ENCODE measurements at places on chromosomes 13 and 19.

DNA sequence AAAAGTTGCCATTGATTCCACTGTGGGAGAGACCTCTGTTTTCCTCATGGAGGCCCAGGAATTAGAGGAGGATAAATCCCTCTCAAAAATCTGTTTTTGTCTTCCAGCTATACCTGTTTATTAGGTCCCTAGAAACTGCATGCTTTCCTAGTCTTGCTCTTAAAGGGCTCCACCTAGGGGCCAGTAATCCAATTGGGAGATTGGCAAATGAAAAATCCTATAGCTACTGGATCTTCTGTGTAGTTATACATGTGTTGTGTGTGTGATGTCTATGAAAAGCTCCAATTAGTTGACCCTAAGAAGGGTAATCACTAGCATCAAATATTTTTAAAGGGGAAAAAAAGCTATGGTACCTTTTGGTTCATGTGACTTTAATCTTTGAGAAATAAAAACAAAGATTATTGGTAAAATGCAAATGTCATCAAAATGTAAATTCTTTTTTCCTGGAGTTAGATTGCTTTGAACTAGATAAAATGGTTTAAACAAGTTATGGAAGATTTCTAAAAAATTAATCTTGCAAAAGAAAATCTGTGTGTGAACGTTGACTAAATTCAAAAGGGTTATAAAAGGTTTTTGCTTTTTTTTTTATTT, 63.4 kb upstream of the C1QTNF9B start:
- no peak for DNase-seq

DNA sequence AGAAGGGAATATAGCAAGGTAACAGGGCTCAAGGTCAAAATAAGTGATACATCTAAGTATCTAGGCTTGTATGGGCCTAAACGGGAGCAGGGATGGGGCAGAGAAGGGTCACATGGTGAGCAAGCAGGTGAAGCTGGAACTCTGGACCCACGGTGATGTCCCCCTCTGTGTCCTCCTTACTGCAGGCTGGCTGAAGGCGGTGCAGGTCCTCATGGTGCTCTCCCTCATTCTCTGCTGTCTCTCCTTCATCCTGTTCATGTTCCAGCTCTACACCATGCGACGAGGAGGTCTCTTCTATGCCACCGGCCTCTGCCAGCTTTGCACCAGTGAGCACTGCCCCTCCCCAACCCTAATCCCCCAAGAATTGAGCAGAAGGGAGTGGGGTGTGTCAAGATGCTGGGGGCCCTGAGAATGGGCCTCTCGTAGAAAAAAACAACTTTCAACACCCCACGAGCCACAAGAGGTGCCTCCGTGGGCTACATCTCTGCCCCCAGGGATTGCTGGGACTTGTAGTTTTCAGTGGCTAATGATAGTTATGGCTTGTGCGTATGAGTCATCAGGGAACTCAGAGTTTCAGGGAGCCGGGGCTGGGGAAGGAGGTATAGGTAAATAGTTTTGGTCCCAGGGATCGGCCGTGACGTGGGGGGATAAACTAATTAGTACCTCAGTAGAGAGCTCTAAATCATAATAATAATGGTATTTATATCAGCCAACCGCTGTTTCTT, 4.0 kb downstream of the EMP3 start:
- no peak for DNase-seq

DNA sequence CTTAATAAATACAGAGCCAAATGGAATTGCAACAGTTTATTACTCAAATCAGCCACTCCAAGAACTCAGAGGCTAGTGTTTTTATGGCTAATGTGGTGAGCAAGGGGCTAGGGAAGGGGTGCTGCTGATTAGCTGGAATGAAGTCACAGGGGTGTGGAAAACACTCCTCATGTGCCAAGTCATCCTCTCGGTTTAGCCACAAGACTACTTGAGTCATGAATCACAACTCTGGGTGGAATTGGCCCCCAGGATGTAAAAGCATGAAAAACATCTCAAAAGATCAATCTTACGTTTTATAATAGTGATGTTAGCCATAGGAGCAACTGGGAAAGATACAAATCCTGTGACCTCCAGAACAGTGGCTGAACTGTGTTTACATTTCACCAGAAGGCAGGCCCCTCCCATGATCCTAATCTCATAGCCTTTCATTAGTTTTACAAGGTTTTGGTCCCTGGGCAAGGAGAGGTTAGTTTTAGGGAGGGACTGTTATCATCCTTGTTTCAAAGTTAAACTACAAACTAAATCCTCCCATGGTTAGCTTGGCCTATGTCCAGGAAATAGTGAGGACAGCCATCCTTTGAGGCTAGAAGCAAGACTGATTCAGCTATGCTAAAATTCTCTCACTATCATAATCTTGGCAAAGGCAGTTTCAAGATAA, 2020.1 kb upstream of the PCDH20 start:
- DNase-seq = no peak

- DNase-seq = no peak
Measured at GRCh38 chr13:88376760-88377388, 705.7 kb downstream of the SLITRK5 start.

DNA sequence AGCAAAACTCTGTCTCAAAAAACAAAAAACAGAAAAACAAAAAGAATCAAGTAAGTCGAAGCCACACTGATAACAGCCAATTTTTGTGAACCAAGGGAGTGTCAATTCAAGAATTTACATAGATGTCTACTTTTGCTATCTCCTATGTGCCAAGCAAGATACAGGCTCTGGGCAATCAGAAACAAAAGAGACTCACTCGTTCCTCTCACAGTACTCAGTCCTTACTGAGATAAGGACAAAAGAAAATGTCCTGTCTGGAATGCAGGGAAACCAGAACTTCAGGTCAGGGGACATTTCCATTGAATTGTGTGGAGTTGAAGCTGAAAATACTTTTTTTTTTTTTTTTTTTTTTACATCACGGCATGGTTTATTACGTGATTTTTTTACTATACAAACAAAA, 53.0 kb downstream of the NLRP12 start:
- DNase-seq = no peak

- DNase-seq = no peak
Measured at GRCh38 chr19:30584090-30584489, 211.9 kb downstream of the ZNF536 start.

GRCh38 chr13:40600149-40600751, 66.2 kb downstream of the FOXO1 start:
- no peak for DNase-seq

DNA sequence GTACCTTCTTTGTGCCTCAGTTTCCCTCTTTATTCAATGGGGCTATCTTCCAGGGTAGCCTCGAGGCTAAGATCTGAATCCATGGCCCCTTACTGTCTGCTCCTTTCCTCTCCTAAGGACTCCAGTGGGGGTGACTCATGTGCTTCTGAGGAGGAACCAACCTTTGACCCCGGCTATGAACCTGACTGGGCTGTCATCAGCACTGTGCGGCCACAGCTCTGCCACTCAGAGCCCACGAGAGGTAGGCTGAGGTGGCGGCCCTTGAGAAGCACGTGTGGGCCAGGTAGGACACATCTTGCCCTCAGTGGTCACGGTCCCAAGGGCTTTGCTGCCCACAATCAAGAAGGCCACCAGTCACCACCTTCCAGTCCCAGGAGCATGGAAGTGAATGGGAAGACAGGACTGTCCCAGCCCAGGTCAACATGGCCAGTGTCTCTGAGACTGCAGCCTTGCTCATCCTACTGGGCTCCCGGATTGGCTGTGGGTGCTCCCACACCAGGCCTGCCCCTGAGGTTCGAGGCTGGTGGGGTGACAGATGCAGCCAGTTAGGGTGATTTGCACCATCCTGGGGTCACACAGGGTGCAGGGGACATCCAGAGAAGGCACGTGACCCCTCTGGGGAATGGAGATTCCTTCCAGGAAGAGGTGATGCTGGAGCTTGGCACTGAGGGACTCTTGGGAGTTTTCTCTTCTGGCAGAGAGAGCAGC, 2.8 kb downstream of the TBC1D17 start:
- DNase-seq = no peak

GRCh38 chr13:28204690-28205443, 66.5 kb downstream of the PAN3 start:
- DNase-seq = no peak

DNA sequence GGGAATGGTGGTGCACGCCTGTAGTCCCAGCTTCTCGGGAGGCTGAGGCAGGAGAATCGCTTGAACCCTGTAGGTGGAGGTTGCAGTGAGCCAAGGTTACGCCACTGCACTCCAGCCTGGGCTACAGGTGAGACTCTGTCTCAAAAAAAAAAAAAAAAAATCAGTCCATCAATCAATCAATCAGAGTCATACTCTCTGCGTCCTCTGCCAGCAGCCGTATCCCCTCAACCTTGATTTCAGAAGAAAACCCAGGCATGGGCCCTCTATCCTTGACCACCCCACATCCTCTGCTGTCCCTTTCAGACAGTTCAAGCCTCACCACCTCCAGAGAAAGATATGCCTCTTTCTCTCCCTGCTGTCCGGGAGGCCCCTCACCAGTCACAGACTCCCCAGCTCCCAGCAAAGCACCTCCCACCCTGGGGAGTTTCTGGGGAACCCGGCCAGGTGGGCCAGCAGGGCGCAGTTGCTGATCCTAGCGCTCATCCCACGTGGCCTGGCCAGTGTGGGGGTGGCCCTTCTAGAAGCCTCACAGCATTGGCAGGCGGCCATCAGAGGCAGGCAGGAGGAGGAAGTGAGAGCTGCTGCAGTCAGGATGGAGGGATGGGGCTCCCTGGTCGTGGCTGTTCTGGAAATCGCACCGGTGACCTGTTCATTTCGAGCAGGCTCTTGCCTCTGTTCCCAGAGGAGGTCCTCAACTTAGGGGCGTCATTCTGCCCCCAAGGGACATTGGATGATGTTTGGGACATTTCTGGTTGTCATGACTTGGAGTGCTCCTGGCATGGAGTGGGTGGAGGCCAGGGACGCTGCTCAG, 10.2 kb upstream of the JSRP1 start:
- DNase-seq = no peak

GRCh38 chr13:82370316-82370715, 1512.0 kb downstream of the SLITRK1 start:
- DNase-seq = no peak

GRCh38 chr19:56840451-56841192, at the start of the genes PEG3 and ZIM2:
PEG3 (minus strand) TSS chr19:56840726; CDS start chr19:56824655, 16,071 bp downstream.
ZIM2 (minus strand) TSS chr19:56840726; CDS start chr19:56824277, 16,449 bp downstream.
- no peak for DNase-seq

DNA sequence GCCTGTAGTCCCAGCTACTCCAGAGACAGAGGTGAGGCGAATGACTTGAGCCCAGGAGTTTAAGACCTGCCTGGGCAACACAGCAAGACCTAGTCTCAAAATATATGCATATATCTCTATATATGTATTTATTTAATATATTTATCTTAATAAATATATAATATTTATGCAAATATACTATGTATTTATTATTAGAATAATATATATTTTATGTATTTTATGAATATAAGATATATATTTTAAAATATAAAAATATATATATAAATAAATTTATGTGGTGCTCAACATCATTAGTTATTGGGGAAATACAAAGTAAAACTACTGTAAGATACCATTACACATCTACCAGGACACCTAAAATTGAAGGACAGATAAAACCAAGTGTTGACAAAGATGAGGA, 58.1 kb upstream of the IPO5 start:
- DNase-seq = no peak

DNA sequence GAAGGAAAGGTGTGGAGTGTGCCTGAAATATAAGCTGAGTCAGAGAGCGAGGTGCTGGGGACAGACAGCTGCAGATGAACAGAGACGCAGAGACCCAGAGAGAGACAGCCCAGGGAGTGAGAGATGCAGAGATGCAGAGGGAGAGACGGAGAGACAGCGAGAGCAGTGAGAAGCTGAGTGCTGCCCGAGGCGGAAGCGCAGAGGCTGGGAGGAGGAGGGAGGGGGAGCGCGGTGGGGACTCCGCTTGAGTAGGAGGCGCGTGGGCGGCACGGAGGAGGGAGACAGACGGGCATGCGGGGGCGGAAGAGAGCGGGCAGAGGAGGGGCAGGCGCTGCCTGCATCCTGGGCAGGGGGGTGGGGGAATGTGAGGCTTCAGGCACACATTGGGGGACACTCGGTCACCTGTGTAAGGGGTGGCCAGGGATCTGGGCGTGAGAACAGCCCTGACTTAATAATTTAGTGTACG, 25.7 kb downstream of the SLC8A2 start:
- DNase-seq = peak; percentile 79

DNA sequence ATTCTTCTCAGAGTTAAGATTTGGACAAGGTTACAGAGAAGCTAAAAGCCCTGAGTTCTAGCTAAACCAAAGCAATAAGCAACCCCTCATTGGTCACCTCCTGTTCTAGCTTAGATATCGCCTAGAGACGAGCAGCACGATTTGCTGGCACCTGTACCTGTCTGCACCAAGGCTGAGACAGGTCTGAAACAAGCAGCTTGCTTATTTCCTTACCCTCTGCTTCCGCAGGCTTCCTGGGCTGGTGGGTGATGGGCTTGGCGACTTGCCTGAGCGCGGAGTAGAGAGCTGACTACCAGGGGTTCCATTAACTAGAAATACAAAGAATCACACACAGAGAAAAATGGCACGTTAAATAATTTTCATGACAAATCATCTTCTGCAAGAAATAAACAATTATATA, 276.9 kb downstream of the DCLK1 start:
- DNase-seq = no peak

DNA sequence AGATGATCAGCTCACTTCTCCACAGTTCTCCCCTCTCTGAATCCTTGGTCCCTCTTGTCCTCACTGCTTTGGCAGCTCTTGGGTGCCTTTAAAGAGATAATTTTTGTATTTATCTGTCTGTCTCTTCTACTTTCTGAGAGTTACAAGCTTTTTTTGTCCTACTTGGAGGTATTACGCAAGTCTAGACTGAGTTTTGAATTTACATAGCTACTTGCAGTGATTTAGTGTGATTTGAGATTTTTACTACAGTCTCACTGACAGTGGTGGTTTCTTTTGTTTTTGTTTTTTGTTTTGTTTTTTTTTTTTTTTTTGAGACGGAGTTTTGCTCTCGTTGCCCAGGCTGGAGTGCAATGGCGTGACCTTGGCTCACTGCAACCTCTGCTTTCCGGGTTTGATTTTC, 22.1 kb downstream of the URI1 start:
- DNase-seq = no peak
